Small intestine (tissue), 16 donors: ENCODE measurements at places on chromosomes 3 and 15.

GRCh38 chr15:75348034-75348561 lies 1.3 kb downstream of the NEIL1 start:
- peak; percentile 6 for DNase-seq

- no peak for DNase-seq
Measured at GRCh38 chr3:162718697-162719096, 1222.1 kb downstream of the OTOL1 start.

- no peak for DNase-seq
Measured at GRCh38 chr15:36886191-36886590, 214.2 kb downstream of the MEIS2 start.

DNA sequence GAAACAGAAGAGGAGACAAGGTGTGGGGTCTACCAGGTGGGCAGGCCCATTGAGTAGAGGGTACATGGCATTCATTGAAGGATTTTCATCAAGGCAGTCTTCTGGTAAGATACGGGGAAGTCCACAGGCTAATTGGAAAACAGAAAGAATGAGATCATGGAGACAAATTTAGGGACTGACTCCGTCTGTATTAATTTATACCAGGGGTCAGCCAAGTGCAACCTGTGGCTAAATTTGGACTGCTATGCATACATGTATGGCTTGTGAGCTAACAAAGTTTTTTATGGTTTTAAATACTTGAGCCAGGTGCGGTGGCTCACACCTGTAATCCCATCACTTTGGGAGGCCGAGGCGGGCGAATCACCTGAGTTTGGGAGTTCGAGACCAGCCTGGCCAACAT lies 21.1 kb upstream of the SNRPN start:
- no peak for DNase-seq

DNA sequence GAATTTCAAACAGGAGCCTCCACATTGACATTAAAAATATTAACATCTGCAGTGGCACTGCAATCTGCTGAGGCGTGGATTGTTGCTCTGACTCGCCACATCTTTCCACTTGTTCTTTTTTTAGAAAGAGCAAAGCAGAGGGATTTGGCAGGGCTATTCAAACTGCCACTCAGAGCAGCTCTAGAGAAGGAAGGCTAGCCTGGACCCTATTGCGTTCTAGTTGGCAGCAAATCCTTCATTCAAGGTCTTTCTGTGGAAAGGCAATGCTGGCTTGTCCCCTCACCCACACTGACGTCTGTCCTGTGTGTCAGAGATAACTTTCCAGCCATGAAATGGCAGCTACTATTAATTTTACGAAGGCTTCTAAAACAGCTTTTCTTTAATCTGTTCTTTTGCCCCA lies 483.2 kb upstream of the SGO1 start:
- DNase-seq = no peak

GRCh38 chr3:9224490-9224889 lies 25.0 kb downstream of the SRGAP3 start:
- DNase-seq = no peak

- peak; percentile 66 for DNase-seq
Measured at GRCh38 chr15:84878504-84878903, 6.0 kb upstream of the SLC28A1 start.

- no peak for DNase-seq
Measured at GRCh38 chr3:5766848-5767247, 579.3 kb downstream of the EDEM1 start.

GRCh38 chr15:36841193-36841592 lies 259.2 kb downstream of the MEIS2 start:
- no peak for DNase-seq

DNA sequence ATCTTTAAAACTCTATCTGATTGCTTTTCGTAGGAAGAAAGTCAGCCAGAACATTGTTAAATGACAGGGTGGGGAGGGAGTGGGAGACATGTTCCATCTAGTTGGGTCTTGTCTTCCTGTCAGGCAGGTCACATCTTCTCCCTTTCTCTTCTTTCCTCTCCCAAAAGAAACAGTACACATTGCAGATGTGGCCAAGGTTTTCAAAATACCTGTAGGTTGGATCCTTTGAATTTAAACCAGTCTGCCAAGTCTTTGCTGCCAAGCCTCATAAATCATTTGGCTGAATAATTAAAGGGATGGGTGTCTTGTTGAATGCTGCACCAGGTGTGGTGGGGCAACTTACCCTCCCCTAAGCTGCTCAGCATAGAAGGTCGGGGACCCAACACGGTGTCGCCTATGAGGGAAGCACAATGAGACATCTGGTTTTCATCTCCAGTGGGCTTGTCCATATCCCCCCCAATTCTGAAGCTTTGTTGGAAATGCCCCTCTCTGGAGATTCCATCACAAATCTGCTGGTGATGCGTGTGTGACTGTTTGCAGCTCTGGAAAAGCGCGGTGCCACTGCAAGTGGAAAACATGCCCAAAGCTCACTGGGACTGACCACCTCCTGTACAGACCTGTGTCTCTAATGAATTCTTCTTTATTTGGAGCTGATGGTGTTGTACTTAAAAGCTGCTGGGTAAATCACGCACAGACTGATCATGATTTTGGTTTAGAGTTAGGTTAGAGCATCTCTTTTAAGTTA lies 112.6 kb downstream of the FILIP1L start:
- DNase-seq = no peak

GRCh38 chr15:55401786-55402246 lies 6.3 kb downstream of the CCPG1 start:
- no peak for DNase-seq

- no peak for DNase-seq
Measured at GRCh38 chr3:176948151-176948550, 249.1 kb downstream of the TBL1XR1 start.
